ENCODE measurements at places on chromosomes 4 and X.

DNA sequence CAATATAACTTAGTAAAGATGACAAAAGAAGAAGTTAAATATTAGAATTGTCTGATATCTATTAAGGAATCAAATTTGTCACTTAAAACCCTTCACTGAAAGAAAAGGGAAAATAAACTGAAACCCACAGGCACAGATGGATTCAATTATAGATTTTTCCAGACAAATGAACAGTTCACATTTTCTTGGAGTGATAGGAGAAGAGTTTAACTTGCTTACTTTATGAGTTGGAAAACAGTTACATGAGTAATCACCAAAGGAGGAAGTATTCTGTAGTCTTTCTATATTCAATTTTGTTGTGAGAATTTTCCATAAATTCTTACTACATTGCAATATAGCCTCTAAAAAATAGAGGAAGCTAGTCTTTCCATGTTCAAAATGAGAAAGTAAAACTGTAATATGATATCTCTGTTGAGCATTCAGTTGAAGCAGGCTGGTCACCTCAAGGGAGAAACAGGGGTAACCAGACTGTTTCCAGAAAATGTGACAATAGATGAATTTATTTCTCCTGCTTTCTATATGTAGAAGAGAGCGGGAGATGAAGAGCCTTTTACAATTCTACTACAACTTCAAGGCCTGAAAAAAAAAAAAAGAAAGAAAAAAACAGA, 330.3 kb upstream of the EPHA5 start:
- DNase-seq = no peak

- no peak for DNase-seq
Measured at GRCh38 chr4:75995727-75996126, 5.0 kb upstream of the SDAD1 start.

- DNase-seq = no peak
Measured at GRCh38 chrX:51802917-51803688, 59.9 kb downstream of the GSPT2 start.

GRCh38 chrX:15909605-15910004, 55.0 kb upstream of the AP1S2 start:
- no peak for DNase-seq

DNA sequence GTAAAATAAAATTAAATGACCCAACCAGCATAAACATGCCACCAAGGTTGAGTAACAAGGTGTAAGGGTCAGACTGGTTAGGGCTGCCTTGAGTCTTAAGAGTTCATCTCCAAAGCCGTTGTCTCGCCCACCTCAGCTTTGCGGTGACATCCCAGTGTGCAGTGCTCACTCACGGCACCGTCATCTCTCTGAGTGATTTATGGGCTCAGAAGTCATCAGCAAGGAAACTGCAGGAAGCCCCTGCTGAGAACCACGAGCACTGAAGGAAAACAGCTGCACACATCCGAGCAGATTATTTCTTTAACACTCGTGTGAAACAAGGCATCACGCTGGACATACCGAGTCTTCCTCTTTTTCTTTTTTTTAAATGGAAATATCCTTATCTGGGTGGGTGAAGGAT, 411.1 kb downstream of the TRIML1 start:
- DNase-seq = no peak

GRCh38 chrX:63013549-63013948, 337.6 kb downstream of the SPIN4 start:
- no peak for DNase-seq

- no peak for DNase-seq
Measured at GRCh38 chr4:88897180-88897579, 159.8 kb downstream of the FAM13A start.

DNA sequence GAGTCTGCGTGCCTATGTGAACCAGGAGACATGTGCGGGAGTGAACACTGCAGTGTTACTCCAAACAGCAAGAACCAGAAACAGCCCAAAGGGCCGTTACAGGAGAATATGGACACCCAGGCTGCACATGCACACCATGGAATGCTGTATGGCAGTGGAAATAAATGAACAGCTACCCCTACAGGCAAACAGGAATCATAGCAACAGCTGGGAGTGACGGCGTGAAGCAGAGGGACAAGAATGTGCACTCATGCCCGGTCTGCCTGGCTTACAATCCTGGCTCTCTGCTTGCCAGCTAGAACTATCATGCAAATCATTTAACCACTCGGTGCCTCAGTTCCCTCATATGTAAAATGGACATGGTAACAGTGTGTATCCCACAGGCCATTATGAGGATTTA, 16.6 kb downstream of the GPKOW start:
- no peak for DNase-seq

- DNase-seq = no peak
Measured at GRCh38 chr4:88333741-88334405, 44.8 kb upstream of the HERC6 start.

GRCh38 chrX:134694333-134695322, 36.4 kb upstream of the PLAC1 start:
- peak; percentile 49 for DNase-seq
